B cell (primary cell): ENCODE measurements at places on chromosomes 1 and 21. TPM values are rescaled to one million over a fixed set of nuclear protein-coding genes. Genes with fewer than 3 reads are reported as not detected.
A peak's percentile ranks its signal among the peaks of the same experiment; 100 is the strongest.

The ZNF593OS gene
- 0.09 TPM in 1 of 2 replicates, not detected in the other for polyA plus RNA-seq

DNA sequence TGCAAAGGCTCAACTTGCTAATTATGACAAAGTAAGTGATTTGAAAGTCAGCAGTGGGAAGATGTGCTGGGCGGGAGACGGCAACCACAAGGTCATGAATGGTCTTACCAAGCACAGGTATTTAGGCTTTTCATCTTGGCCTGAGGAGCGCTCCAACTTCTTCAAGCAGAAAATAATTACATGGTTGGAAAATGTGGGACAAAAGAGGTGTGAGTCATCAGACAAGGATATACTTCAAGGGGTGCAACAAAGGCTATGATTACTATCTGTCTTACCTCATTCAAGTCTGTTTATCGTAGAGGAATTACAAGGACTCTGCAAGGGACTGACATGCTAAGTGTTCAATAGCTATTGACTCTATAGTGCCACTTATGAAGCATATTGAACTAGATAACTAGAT is 2005.7 kb downstream of the MRPL39 start:
- DNase-seq: peak; percentile 2

GRCh38 chr1:1819762-1820161 is 41.5 kb upstream of the NADK start:
- no peak for DNase-seq

The GLIS1 gene
- polyA plus RNA-seq: not detected in 2 replicates
